Stimulated activated CD4-positive, alpha-beta T cell treated with anti-CD3 and anti-CD28 coated beads, Interleukin-15, amount 100 ng/mL, for 1 hour (primary cell): ENCODE measurements at places on chromosomes 6 and 20.

- DNase-seq, result no peak
These were observed 773 bp downstream of the SMAP1 start for GRCh38 chr6:70668499-70668812.

DNA sequence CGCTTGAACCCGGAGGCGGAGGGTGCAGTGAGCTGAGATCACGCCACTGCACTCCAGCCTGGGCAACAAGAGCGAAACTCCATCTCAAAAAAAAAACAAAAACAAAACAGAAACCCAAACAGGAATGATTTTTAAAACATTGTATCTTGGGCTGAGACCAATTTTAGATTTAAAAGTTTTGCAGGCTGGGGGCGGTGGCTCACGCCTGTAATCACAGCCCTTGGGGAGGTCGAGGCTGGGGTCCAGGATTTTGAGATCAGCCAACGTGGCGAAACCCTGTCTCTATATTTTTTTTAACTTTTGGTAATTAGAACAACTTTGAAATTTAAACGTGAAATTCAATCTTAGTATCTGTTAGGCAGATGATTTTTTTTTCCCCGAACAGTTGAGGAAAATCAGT is 70.5 kb downstream of the AKAP12 start:
- no peak for DNase-seq

DNA sequence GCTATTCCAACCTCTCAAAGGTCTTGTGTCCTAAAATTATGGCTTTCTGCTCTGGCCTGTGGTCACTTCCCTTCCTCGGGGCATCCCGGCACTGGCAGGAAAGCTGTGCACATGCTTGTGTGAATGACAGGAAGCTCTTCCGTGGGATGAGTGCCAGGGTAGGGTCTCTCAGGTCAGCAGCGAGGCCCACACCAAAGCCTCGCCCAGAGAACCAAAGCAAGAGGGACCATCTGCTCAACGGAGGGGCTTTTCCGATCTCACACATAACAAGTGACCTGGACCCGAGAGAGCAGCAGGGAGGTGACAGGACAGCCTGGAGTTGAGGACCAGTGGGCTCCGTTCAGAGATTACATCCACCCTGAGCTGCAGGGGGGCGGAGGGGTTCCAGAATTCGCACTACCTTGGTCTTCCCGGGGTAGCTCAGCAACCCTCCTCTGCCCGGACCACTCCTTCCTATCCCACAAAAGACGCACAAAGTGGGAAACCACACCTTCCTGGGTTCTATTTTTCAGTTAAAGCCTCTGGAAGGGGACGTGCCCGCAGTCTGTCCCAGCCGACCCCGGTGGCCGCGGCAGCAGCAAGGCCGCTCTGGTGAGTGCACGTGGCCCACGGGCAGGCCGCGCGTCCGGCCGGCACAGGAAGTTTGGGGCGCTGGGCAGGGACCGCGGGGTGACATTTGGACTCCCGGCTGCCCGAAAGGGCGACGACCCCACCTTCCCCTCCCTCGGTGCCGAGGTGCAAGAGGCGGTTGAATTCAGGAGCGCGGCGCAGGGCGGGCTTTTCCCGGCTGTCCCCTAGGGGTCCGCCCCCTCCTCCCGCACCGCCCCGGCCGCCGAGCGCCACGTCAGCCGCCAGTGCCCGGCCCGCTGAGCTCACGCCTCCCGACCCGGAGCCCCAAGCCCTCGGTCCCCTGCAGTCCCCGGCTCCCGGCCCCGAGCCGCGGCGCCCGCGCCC is 988 bp downstream of the TXNDC5 start:
- DNase-seq, result no peak

GRCh38 chr20:34999021-34999451 is 43.4 kb downstream of the MYH7B start:
- DNase-seq, result no peak

DNA sequence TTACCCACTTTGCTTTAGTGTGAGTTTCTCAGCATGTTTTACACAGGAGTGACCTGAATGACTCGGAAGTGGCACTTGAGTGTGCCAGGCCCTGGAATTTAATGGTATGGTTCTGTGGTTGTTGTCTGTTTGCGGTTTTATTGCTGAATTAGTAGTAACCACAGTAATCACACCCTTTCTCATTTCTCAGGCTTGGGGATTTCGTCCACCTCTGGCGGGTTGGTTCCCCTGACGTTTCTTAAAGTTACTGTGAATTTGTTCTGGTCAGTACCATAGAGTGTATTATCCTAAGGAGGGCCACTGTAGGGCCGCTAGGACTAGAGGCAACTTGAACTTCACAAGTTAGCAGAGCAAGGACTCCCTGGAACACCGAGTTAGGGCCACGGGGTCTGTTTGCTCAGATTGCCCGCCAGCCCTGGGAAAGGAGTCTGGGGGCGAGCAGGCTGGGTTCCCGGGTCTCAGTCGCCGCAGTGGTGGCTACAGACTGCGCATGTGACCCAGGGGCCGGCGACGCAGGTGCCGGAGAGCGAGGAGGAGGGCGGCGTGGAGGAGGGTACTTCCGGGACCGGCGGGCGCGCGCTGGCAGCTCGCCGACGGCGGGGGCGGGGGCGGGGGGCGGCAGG is 546 bp upstream of the KLHL32 start:
- DNase-seq, result no peak

GRCh38 chr6:108343894-108344293 is 49.0 kb downstream of the AFG1L start:
- no peak for DNase-seq

DNA sequence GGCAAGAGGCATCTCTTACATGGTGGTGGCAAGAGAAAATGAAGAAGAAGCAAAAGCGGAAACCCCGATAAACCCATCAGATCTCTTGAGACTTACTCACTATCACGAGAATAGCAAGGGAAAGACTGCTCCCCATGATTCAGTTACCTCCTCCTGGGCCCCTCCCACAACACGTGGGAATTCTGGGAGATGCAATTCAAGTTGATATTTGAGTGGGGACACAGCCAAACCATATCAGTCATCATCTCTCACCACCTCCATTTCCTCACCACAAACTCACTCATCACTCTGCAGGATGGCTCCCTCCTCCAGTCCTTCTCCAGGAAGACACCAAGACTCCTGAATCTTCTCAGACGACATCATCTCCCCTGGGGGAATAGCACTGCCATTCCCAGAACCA is 25.8 kb upstream of the SLC16A10 start:
- no peak for DNase-seq

GRCh38 chr20:56780266-56780665 is 151.2 kb downstream of the TFAP2C start:
- no peak for DNase-seq

DNA sequence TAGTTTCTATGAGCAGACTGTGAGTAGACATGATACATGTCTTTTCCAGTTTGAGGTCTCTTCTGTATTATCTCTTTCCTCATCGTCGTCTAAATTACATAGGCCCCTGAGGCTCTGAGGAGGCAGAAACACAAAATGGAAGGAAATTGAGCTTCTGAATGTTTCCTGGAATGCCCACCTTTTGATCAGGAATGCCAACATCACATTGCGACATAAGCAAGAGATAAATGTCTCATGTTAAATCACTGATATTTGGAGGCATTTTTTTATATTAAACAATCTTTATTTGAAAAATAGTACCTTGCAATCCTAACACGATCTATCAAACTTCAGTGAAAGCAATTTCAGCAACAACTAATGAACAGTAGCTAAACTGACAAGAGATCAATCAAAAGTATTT is 134.5 kb upstream of the PLCB4 start:
- no peak for DNase-seq

DNA sequence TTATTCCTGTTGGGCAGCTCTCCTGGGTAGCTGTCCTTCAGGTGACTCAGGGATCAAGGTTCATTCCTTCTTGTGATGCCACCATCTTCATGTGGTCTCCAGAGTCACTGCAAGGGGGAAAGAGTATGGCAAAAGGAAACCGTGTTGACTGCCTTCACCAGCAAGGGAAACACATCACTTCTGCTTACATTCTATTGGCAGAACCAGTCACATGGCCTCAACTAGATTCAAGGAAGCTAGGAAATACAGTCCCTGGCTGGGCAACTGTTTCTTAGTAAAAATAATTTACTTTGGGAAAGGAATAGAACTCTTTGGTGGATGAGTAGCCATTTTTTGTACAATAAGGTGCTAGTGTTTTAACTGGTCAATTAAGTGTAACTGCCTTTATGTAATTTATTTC is 5.3 kb downstream of the ANKRD6 start:
- DNase-seq, result no peak

DNA sequence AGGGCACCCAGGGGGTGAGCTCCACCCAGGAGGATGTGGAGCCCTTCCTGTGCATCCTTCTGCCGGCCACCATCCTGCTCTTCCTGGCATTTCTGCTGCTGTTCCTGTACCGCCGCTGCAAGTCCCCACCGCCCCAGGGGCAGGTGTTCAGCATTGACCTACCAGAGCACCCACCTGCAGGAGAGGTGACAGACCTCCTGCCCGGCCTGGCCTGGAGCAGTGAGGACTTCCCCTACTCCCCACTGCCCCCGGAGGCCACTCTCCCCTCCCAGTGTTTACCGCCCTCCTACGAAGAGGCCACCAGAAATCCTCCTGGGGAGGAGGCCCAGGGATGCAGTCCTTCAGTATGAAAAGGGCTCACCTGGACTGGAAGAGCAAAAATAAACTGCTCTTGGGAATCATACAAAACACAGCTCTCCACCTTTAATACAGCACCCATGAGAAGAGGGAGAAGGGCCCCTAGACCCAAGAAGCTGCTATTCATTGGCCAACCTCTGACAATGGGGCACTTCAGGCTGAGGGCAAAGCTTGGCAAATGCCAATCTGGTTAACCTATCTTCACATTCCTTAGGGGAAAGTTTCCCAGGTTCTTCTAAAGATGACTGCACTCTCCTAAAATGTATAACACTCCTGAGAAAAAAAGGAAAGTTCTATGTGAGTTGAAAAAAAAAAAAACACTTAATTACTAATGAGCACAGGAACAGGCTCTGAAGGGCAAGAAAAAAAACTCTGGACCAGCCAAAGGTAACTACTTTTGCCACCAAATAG is 5.0 kb downstream of the SMIM28 start:
- DNase-seq, result no peak

GRCh38 chr6:24667378-24667803 is 514 bp downstream of the ACOT13 start:
- DNase-seq, result no peak

- DNase-seq, result no peak
These were observed 256.8 kb downstream of the PHACTR1 start for GRCh38 chr6:12973386-12973785.

DNA sequence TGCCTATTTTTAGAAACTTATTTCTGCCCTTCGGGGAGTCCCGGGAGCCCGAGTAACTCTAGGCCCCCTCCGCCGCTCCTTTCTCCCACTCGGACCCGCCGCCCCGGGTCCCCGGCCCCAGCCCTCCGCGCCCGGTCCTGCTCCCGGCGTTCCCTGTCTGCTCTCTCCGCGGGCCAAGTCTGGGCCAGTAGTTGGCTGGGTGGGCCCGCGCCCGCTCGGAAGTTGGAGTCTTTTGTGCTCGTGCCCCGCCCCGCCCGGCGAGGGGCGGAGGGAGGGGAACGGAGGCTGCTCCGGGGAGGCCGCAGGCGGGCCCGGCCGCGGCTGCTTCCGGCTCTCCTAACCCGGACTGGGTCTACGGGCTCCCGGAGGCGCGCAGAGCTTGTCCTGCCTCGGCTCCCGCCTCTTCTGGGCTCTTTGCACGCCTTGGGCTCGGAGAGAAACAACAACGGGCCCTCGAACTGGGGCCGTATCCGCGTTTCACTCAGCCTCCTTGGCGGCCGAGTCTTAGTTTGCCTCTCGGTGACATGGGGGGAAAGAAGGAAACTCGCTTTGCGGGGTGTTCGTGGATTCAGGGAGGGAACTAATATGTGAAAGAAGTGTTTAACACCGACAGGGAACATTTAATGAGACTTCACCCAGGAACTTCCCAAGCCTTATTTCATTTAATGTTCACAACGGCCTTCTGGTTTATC is 657 bp downstream of the RALY start:
- DNase-seq, result peak; percentile 60

- DNase-seq, result no peak
These were observed 65.0 kb downstream of the FAM120B start for GRCh38 chr6:170371588-170371987.

- no peak for DNase-seq
These were observed 23.9 kb downstream of the SUN5 start for GRCh38 chr20:32980131-32980941.

DNA sequence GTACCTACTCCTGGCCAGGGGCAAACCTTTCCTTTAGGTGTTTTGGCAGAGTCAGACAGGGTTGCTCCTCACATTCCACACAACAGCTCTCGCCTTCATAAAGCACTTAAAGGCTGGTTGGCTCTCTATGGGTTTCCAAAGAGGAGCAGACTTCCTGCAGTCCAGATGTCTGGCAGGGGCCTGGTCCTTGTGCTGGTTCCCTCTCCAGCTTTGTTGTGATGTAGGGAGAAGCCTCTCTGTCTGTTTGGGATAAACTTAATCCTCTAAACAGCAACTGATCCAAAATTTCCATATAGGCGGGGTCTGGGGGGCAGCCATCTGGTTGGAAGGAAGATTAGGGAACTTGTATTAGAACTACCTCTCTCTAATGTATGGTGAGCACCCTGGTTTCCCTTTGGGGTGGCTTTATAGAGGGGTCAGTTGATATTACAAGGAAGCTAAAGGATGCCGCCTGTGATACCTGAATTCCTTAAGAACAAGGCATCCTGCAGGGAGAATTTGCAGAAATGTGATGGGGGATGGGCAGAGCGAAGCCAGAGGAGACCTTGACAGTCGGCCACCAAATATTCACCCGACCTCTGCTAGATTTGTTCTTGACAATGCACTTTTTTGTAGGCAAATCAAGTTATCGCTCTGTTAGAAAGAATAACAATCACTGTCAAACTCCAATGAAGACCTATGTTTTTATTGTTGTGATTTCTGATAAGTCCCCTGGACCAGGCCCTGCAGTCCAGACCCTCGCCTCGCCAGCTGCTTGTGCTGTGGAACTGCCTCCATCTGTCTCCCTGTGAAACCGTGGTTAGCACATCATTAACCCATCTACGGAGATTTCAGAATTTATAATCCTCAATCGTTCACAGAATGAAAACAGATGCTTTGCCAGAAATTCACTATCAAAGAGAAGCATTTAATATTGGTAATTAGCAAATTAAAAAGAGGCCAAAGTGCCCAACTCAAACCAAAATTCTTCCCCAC is 94.0 kb upstream of the RALGAPA2 start:
- no peak for DNase-seq

GRCh38 chr6:158517038-158517437 is 42.9 kb upstream of the TMEM181 start:
- no peak for DNase-seq

- no peak for DNase-seq
These were observed 268.5 kb downstream of the TAF4 start for GRCh38 chr20:61797200-61797599.

- DNase-seq, result no peak
These were observed 20.2 kb downstream of the APMAP start for GRCh38 chr20:24972341-24972740.

DNA sequence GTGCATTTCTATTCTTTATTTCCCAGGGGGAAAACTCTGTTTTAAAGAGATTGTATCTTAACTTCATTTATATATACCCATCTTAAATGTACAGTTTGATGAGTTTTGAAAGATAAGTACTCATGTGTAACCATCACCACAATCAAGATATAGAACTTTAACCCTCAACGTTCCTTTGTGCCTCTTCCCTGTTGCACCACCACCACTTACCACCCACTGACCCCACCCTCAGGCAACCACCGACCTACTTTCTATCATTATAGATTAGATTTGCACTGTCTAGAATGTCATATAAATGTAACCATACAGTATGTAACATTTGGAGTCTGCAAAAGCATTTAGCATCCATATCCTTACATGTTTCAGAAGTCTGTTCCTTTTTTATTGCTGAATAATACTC is 121.0 kb downstream of the RTN4IP1 start:
- no peak for DNase-seq

GRCh38 chr6:13272131-13273046 is 55.9 kb downstream of the TBC1D7 start:
- no peak for DNase-seq
